T-helper 17 cell (primary cell): ENCODE measurements at places on chromosomes 16 and 17.
A peak's percentile ranks its signal among the peaks of the same experiment; 100 is the strongest.

GRCh38 chr17:20089756-20090547, 80.8 kb downstream of the SPECC1 start:
- no peak for DNase-seq
- no peak overlapping the region for H3K27ac ChIP-seq
- H3K36me3 ChIP-seq, result no peaks in the 10 kb centered on the region
- H3K4me1 ChIP-seq, result peaks cover 9% of the 10 kb centered on the region
- no peak overlapping the region for H3K4me3 ChIP-seq
- H3K27me3 ChIP-seq, result peaks cover 19% of the 10 kb centered on the region

DNA sequence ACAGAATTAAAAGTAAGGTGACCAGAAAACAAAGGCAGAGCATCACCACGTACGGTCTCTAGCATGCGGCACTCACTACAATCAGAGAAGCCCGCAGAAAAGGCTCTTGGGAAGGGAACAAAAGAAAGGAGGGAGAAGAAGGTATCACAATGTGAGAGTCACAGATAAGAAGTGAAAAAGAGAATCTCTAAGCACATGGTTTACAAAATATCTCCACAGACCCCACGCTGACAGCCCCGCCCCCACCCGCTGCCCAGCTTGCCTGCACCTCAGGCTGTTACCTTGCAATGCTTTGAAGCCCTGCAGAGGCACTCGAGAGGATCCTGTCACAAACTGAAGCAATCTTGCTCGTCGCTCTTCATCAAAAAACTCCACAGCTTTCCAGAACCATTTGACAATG, 40.5 kb downstream of the CEP95 start:
- no peak for DNase-seq
- peaks cover 4% of the 10 kb centered on the region for H3K36me3 ChIP-seq
- H3K27ac ChIP-seq, result peak overlapping the region; percentile 45
- peaks cover 3% of the 10 kb centered on the region for H3K4me1 ChIP-seq
- no peaks in the 10 kb centered on the region for H3K27me3 ChIP-seq

GRCh38 chr16:76511203-76511602, 234.0 kb downstream of the CNTNAP4 start:
- H3K27ac ChIP-seq, result no peak overlapping the region
- no peaks in the 10 kb centered on the region for H3K4me1 ChIP-seq
- no peak overlapping the region for H3K4me3 ChIP-seq
- H3K36me3 ChIP-seq, result no peaks in the 10 kb centered on the region
- no peaks in the 10 kb centered on the region for H3K27me3 ChIP-seq

- peaks cover 7% of the 10 kb centered on the region for H3K36me3 ChIP-seq
- H3K27me3 ChIP-seq, result no peaks in the 10 kb centered on the region
- DNase-seq, result no peak
- H3K4me1 ChIP-seq, result peaks cover 45% of the 10 kb centered on the region
These were observed 6.3 kb downstream of the ZNF267 start for GRCh38 chr16:31879937-31880321.

DNA sequence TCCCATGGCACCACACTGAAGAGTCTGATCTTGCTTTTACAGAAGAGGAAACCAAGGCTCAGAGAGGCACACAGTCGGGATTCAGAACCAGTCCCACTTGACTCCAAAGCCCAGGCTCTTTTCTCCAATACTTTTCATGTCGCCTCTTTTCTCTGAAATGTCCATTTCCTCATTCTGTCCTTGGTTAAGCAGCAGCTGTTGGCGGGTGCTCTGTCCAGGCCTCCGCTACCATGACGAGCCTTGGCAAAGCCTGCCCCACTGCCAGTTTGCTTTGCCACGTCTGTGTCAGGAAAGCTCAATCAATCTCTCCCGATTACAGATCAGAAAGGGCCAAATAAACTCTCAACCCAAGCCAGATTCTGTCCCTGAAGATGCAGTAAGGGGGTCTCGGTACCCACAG, 9.1 kb upstream of the CEP295NL start:
- H3K4me3 ChIP-seq, result no peak overlapping the region
- no peak overlapping the region for H3K27ac ChIP-seq

- H3K27me3 ChIP-seq, result no peaks in the 10 kb centered on the region
- DNase-seq, result no peak
- no peak overlapping the region for H3K27ac ChIP-seq
- H3K4me3 ChIP-seq, result no peak overlapping the region
- H3K36me3 ChIP-seq, result peaks cover 4% of the 10 kb centered on the region
These were observed 65.1 kb downstream of the EFCAB13 start for GRCh38 chr17:47388825-47389224.

DNA sequence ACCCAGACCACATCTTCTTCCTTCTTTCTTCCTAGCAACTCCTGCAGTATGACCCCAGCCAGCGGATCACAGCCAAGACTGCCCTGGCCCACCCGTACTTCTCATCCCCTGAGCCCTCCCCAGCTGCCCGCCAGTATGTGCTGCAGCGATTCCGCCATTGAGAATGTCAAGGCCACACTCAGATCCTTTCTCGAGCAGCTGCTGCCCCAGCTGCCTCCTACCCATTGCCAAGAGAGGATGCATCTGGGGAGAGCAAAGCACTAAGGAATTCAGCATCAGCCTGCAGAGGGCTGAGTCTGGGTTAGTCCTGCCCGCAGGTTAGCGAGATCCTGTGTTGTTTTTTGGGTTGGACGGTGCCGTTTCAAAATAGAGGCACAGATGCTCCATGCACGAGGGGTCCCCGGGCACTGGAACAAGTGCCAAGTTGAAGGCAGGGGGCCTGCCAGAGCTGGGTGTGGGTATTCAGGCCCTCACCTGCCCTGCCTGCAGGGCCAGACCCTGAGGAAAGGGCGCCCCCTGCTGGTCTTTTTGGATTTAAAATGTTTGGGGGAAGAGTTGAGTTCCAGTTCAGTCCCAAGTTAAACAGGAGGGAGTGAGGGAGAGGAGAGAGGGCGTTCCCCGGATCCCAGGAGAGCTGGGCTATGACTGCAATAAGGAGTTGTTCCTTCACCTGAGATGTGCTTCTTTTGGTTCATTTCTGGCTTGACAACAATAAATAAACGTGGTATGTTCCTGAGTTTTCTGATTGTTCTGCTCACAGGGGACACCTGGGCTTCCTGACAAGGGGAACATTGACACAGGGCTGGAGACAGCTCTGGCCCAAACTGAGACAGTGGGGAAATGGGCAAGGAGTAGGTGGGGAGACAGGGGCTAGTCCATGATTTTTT, 4.9 kb downstream of the CDK3 start:
- no peak overlapping the region for H3K4me3 ChIP-seq
- no peaks in the 10 kb centered on the region for H3K27me3 ChIP-seq
- H3K4me1 ChIP-seq, result peaks cover 10% of the 10 kb centered on the region

DNA sequence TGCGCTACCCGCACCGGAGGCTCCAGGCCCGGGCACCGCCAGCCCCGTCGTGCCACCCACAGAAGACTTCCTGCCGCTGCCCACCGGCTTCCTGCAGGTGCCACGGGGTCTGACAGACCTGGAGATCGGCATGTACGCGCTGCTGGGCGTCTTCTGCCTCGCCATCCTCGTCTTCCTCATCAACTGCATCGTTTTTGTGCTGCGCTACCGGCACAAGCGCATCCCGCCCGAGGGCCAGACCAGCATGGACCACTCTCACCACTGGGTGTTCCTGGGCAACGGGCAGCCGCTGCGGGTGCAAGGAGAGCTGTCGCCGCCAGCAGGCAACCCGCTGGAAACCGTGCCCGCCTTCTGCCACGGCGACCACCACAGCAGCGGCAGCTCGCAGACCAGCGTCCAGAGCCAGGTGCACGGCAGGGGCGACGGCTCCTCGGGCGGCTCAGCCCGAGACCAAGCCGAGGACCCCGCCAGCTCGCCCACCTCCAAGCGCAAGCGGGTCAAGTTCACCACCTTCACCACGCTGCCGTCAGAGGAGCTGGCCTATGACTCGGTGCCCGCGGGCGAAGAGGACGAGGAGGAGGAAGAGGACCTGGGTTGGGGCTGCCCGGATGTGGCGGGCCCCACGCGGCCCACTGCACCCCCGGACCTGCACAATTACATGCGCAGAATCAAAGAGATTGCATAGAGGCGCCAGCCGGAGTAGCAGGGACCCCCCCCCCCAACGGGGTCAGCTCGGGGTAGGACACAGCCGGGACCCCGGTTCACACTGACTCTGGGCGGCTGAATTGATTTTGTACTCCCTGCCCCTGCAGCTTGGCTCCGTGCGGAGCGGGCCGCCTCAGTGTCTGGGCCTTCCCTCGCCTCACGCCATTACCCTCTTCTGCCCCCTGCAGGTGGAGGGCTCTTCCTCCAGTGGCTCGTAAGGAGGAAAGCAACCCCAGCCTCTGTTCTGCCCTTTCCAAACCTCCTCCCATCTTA, 58.5 kb downstream of the TMEM132E start:
- H3K4me3 ChIP-seq, result peak overlapping the region; percentile 86
- peaks cover 2% of the 10 kb centered on the region for H3K36me3 ChIP-seq
- peaks cover 50% of the 10 kb centered on the region for H3K27me3 ChIP-seq

DNA sequence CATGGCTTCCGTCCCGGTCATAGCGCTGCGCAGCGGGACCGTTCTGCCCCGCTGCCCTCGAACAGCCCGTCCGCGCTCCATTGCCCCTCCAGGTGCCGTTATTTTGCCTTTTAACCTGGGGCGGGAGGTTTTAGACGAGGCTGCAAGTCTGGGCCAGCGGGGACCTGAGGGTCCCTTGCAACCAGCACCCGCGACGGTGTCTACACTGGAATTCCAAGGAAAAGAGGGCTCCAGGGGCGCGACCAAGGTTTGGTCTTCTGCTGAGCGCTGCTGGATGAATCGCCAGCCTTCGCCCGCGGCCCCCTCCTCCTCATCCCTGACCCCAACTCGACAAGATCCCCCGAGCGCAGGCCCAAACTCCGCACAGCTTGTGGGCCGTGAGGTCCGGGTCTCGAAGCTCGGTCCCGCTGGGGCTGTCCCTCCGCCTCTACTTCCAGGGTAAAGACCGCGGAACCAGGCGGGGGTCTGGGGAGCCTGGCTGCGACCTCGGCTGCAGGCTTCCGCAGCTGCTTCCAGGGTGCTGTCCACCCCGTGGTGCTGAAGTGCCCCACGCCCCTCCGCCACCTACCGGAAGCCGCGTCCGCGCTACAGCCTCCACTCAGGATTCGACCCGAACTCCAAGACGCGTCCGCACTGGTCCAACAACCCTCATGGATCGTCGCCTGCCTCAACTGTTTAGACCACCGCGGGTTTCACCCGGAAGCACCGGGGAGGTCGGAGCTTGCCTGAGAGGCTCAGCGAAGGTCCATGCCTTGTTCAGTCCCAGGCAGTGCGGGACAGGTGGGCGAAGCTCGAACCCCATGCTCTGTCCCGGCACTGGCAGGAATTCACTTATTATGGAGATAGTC, 10.1 kb upstream of the CA4 start:
- peak; percentile 46 for DNase-seq
- H3K4me1 ChIP-seq, result peaks cover 32% of the 10 kb centered on the region
- no peak overlapping the region for H3K27ac ChIP-seq
- peaks cover 68% of the 10 kb centered on the region for H3K27me3 ChIP-seq
- peak overlapping the region; percentile 41 for H3K4me3 ChIP-seq

DNA sequence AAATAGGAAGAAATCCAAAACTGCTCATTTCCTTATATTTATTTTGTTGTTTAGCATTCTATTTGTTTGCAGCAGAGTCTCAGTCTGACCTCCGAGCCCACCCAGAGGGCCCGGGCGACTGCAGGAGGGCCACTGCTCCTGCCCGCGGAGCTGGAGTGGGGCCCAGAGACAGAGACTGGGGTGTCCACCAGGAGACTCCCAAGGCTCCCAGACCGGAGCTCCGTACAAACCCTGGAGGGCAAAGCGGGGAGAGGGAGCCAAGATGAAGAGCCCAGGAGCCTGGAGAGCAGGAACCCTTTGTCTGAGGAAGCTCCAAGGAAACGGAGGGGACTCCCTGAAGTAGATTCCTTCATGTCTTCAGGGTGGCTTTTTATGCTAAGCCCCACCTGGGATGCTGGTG, 57.9 kb downstream of the AXIN2 start:
- H3K4me1 ChIP-seq, result no peaks in the 10 kb centered on the region
- peak overlapping the region; percentile 21 for H3K27ac ChIP-seq
- H3K36me3 ChIP-seq, result peaks cover 5% of the 10 kb centered on the region

GRCh38 chr17:4978726-4979125, 8.7 kb downstream of the CAMTA2 start:
- H3K4me3 ChIP-seq, result no peak overlapping the region
- H3K27me3 ChIP-seq, result no peaks in the 10 kb centered on the region
- no peak for DNase-seq
- H3K36me3 ChIP-seq, result peaks cover 21% of the 10 kb centered on the region
- H3K4me1 ChIP-seq, result peaks cover 21% of the 10 kb centered on the region

DNA sequence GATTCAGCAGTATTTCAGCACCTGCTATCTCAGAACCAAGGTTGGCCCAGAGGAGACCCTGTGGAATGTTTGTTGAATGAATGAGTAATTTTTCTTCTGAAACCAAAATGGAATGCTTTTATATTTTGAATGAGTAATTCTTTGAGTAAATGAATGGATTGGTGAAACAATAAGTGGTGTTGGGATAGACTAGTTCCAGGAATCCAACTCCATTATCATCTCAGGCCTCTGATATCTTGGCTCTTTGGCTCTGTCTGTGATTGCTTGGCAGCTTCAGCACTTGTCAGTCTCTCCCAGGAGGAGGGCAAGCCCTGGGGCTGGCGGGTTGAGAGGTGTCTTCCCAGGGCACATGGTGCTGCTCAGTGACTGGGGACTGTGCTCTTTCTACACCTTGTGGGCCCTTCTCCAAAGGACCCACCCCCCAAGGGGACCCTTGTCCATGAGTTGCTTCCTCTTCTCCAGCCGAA, 284.4 kb upstream of the FOXF1 start:
- H3K4me1 ChIP-seq, result no peaks in the 10 kb centered on the region
- H3K36me3 ChIP-seq, result no peaks in the 10 kb centered on the region
- H3K4me3 ChIP-seq, result no peak overlapping the region
- DNase-seq, result no peak

GRCh38 chr16:78829280-78829679, 729.8 kb downstream of the WWOX start:
- no peak overlapping the region for H3K27ac ChIP-seq
- no peak overlapping the region for H3K4me3 ChIP-seq
- no peaks in the 10 kb centered on the region for H3K36me3 ChIP-seq
- peaks cover 2% of the 10 kb centered on the region for H3K4me1 ChIP-seq
- H3K27me3 ChIP-seq, result no peaks in the 10 kb centered on the region

DNA sequence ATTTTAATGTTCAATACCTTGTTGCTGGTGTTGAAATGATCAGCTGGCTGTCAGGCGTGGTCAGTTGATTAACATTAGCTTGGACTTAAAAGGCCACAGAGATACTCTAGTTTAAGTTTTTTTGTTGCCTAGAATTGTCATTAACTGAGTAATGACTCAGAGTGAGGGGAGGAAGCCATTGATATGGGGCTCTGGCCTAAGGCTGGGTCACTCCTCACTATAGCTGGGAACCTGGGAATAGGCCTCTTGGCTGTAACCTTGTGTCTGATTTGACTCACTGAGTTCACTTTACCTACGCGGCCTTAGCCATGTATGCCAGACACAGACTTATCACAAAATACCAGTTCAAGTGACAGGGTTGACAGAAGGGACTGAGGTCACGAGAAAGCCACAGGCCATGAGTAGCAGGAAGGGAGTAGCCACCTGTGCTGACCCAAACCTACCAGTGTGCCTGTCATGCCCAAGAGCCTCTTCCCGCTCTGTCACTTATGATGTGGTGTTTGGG, 37.9 kb upstream of the ADCY7 start:
- no peaks in the 10 kb centered on the region for H3K27me3 ChIP-seq
- H3K4me1 ChIP-seq, result peaks cover 9% of the 10 kb centered on the region
- no peak for DNase-seq
